ENCODE measurements at places on chromosomes 7 and 10.

- DNase-seq: no peak
These were observed 86.6 kb downstream of the RAPGEF5 start for GRCh38 chr7:22270371-22270770.

DNA sequence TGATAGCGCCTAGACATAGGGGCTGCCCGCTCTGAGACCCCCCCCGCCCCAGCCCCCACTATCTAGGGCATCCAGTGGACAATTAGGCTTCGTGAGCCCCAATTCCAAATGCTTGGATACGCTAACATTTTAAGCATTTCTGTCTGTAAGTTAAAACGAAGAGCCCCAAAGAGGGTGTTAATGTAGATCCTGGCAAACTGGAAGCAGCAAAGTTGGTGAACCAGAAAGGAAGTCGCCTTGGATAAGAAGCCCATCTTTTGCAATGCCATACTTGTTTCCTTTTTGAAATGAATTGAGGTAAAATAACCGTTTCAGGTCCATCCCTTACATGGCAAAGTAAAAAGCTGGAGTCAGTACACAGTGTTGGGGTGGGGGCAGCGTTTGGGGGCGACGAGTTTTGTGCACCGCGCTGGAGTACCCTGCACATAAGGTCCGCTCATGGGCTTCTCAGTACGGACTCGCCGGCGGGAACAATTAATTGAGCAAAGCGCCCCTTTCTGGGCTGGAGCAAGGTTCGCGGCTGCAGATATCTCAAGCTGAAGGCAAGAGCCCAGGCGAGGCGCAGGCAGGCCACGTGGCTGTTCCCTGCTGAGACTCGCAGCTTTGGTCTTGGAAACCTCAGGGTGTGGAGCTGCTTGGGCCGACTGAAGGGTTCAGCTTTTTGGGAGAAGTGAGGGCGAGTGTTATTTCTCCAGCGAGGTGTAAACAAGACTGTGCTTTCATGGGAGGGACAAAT is 1.4 kb upstream of the TWIST1 start:
- no peak for DNase-seq

- no peak for DNase-seq
These were observed 13.7 kb downstream of the INPP5A start for GRCh38 chr10:132551093-132551807.

GRCh38 chr7:11714676-11715075 is 117.3 kb downstream of the THSD7A start:
- DNase-seq: no peak

DNA sequence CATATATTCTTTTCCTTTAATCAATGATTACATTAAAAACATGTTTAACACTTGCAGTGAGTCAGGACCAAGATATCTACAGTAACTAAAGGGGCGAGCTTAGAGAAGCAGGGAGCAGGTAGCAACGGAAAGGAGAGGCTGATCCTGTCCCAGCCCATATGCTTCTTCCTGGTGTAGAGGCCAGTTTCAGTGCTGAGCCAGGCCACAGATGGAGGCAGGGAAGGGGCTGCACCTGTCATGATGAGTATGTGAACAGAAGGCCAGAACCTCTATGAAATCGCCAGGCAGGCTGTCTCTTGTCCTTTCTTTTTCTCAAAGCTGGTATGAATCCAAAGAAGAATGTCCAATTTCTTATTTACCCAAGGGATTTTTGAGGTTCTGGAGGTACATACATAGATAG is 16.3 kb downstream of the REEP3 start:
- DNase-seq: no peak

GRCh38 chr7:128404886-128405470 is 4.8 kb downstream of the IMPDH1 start:
- DNase-seq: no peak

DNA sequence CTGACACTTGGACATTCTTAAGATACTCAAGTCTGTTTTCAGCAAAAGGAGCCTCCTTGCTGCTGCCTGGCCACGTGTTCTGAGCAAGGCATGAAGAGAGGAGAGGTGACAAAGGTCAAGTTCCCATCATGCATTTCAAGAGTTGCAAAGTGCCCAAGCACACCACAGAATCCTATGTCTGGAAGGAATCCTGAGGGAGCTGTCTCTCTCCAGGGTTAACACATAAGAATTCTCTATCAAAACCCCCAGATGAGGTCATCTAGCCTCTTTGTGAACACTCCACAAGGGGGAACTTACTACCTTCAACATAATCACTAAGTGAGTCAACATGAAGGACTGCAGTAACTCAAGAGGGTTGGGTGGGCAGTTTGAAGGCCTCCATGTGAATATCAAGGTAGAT is 155.5 kb downstream of the RNF216 start:
- DNase-seq: no peak

DNA sequence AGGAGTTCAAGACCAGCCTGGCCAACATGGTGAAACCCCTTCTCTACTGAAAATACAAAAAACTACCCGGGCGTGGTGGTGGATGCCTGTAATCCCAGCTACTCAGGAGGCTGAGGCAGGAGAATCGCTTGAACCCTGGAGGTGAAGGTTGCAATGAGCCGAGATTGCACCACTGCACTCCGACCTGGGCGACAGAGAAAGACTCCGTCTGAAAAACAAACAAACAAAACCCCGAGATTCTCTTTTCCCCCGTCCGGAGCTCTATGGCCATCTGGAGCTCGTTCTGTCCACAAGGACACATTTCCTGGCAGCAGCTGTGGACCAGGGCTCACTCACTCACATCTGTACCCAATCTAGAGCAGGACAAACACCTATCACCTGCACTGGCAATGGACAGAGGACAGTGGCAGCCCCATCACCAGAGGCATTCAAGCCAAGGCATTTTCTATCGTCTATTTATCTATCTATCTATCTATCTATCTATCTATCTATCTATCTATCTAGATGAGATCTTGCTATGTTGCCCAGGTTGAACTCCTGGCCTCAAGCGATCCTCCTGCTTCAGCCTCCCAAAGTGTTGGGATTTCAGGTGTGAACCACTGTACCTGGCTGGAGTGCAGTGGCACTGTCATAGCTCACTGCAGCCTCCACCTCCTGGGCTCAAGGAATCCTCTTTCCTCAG is 167.1 kb upstream of the TNRC18 start:
- DNase-seq: no peak

GRCh38 chr7:129489491-129489890 is 12.8 kb upstream of the SMKR1 start:
- DNase-seq: no peak

GRCh38 chr7:27364344-27364758 is 121.7 kb downstream of the EVX1 start:
- DNase-seq: peak; percentile 18

DNA sequence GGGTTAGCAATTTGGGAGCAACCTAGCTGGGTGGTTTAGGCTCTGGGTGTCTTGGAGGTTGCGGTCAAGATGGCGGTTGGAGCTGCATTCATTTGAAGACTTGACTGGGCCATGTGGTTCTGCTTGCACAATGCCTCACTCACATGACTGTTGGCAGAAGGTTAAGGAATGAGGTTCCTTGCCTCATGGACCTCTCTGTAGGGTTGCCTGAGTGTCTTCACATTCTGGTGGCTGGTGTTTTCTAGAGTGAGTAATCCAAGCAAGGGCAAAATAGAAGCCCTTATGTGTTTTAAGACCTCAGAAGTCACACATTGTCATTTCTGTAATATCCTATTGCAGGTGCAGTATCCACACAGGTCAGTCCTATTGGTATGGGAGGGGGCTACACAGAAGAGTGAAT is 52.0 kb downstream of the CDK14 start:
- no peak for DNase-seq

DNA sequence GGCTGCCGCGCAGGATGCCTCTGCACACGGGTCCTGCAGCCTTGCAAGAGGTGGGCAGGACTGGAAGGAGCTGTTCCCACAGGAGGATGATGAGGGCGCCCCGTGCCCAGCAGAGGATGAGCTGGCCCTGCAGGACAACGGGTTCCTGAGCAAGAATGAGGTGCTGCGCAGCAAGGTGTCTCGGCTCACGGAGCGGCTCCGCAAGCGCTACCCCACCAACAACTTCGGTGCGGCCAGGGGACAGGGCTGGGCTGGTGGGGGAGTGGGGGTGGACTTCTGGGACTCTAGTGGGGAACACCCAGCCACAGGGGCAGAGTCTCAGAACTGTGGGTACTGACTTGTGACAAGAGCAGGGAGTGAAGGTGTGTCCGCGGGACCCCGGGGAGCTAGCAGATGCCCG is 16.0 kb downstream of the ZFYVE27 start:
- DNase-seq: no peak

- peak; percentile 31 for DNase-seq
These were observed 544 bp downstream of the PDK4 start for GRCh38 chr7:95595746-95596197.

GRCh38 chr10:48246501-48246900 is 28.0 kb downstream of the FRMPD2 start:
- DNase-seq: no peak

GRCh38 chr10:71125749-71126107 is 86.6 kb upstream of the UNC5B start:
- DNase-seq: no peak

GRCh38 chr7:151129117-151129959 is 38.2 kb downstream of the GBX1 start:
- DNase-seq: no peak

DNA sequence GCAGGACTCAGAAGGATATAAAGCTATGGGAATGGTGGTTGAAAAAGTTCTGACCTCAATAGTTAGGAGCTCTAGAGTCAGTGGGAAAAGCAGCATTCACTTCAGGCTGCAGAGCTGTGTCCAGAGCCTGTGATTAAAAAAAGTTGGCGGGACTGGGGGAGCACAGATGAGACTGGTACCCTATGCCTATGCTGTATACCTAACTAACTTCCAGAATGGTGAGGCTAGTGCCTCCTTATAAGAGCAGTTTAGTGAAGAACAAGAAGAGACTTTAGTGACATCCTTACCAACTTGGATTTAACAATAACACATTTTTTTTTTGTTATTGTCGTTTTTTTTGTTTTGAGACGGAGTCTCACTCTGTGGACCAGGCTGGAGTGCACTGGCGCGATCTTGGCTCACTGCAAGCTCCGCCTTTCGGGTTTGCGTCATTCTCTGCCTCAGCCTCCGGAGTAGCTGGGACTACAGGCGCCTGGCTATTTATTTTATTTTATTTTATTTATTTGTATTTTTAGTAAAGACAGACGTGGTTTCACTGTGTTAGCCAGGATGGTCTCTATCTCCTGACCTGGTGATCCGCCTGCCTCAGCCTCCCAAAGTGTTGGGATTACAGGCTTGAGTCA is 6.6 kb upstream of the ZNF282 start:
- no peak for DNase-seq

DNA sequence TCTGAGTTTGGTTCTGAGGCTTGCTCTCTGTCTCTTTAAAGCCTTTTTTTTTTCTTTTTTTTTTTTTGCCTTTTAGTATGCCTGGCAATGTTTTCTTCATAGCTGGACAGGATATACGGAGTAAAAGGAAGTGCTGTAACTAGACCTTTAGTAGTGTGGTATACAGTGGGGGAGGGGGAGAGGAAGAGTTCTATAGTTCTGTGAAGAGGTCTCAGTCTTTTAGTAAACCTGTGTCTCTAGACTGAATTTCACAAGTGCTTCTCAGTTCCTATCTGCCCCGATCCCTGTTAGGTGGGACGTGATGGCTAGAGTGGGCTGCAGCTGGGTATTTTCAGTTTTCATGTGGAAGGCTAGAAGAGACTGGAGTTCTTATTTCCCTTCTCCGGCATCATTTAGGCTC is 3.1 kb upstream of the ABCC2 start:
- DNase-seq: no peak

DNA sequence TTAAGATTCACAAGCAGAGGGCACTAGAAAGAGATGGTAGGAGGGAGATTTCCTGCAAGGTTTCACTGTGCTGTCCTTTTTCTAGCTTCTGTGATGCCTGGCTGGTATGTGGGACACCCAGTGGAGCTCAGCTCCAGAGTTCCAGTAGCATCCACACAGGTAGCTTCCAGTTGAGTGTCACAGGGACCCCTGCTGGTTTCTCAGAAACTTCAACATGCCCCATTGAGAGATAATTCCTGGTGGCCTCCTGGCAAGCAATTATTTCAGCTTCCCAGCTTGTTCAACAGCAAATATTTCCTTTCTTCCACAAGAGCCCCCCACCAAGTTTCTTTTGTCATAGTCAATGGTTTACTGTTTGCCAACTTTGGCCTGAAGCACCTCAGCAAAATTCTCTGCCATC is 858.7 kb downstream of the REEP3 start:
- DNase-seq: no peak

- peak; percentile 25 for DNase-seq
These were observed 134.2 kb downstream of the OR13A1 start for GRCh38 chr10:45180946-45181875.

DNA sequence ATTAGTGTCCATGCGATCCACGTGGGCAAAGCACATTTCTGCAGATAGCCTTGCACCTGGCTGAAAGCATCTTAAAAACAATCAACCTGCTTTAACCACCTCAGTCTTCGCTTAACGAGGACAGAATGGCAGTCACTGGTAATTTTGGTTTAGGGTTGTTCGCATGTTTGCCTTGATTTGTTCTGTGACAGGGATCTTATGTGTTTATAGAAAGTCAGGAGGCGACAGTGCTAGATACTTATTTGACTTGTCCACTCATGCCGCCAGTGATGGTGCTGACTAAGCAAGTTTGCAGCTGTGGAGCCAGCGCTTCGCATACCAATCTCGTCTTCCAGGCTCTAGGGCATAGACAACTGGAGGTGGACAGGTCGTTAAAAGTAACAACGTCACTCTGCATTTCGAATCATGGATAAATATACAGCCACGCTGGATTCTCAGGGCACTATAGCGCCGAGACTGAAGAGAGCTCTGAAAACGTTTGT is 1.2 kb upstream of the TMEM243 start:
- DNase-seq: peak; percentile 27

- no peak for DNase-seq
These were observed 67.6 kb upstream of the PHYHIPL start for GRCh38 chr10:59108886-59109288.

- no peak for DNase-seq
These were observed 65.4 kb upstream of the STK17A start for GRCh38 chr7:43517464-43517863.

GRCh38 chr7:22444181-22444971 is 55.6 kb downstream of the STEAP1B start:
- DNase-seq: no peak

- no peak for DNase-seq
These were observed 10.8 kb downstream of the ERLIN1 start for GRCh38 chr10:100174699-100175677.

DNA sequence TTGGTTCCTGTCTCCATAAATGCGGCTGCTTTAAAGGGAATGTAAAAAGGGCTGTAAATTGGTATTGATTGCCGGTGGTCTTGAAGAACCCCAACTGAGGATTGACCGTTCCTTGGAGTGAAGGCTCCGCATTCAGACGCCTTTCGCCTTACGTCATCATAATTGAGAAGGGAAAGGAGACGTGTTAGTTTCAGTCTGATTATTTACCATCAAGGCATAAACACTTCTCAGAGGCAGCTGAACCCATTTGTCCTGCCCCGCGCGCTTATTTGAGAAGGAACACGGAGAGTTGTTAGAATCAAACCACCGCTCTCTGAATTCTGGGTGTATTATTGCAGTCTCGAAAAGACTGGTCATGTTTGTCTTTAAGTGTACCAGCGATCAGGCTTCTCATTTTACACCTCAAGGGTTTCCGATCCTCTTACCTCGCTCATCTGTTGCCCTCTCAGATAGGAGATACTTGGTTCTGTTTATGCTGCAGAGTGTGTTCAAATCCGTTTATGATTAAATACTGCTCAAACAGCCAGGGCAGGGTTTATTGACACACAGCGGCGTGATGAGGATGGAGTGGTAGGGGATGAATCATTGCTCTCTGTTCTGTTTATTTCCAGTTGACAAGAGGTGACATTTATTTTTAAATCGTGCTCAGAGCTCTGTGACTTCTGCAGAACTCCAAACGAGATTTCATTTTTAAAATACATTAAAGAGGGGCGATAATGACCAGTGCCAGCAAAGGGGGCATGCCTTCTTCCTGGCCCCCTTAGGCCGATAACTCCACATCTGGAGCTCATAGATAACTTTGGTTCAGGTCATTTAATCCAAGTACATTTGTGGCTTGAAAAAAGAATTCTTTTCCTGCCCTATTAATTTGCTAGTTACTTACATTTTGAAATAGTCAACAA is 30.4 kb downstream of the FOXK1 start:
- no peak for DNase-seq

All from muscle of arm (tissue), 14 donors.